ENCODE measurements at places on chromosomes 12 and 14. TPM values are rescaled to one million over a fixed set of nuclear protein-coding genes. Genes with fewer than 3 reads are reported as not detected.

FAM181A gene
- polyA plus RNA-seq: not detected

IRAK3 gene
- polyA plus RNA-seq: 2.8 TPM

SHMT2 gene
- polyA plus RNA-seq: 74.1 TPM

AQP6 gene
- 21.9 TPM for polyA plus RNA-seq

AKAP6 gene
- 1.8 TPM for polyA plus RNA-seq

MYF6 gene
- polyA plus RNA-seq: 0.23 TPM

CIROP gene
- not detected for polyA plus RNA-seq

FGD6 gene
- 11.8 TPM for polyA plus RNA-seq

TTC5 gene
- 29.6 TPM for polyA plus RNA-seq

RBP5 gene
- polyA plus RNA-seq: 61.2 TPM

DNA sequence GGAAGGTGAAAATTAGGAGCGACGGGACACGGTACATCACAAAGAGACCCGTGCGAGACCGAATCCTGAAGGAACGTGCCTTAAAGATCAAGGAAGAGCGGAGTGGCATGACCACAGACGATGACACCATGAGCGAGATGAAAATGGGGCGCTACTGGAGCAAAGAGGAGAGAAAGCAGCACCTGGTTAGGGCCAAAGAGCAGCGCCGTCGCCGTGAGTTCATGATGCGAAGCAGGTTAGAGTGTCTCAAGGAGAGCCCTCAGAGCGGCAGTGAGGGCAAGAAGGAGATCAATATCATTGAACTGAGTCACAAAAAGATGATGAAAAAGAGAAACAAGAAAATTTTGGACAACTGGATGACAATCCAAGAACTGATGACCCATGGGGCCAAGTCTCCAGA lies 385.3 kb downstream of the PDZRN4 start:
- no peak for DNase-seq

DNA sequence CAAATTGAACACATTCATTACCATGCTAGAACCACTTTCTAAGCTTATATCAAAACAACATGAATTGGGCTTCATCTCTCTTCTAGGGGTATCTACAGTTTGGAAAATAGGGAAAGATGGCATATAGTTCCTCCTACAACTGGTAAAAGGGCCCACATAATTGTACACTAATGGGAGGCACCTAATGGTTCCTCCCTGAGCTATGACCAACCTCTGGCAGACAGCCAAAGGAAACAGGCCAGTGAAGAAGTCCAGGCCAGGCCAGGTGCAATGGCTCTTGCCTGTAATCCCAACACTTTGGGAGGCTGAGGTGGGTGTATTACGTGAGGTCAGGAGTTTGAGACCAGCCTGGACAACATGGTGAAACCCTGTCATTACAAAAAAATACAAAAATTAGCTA lies 23.2 kb upstream of the APOF start:
- no peak for DNase-seq

DNA sequence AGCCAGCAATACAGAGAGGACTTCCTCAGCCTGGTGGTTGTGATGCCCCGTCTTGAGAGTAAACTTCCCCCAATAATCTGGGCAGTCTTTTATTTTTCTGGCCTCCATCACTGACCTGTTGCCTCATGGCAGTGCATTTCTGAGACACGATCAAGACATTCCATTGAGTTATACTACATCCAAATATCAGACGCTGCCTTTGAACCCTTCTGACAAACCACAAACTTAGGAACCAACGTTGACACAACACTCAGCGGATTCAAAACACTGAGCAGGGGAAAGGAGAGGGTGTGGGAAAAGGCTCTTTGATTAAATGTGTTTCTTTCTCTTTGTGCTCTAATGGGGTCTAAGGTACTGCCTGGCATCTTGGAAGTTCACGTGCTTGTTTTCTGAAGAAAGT lies 100.7 kb upstream of the TBX5 start:
- no peak for DNase-seq

DNA sequence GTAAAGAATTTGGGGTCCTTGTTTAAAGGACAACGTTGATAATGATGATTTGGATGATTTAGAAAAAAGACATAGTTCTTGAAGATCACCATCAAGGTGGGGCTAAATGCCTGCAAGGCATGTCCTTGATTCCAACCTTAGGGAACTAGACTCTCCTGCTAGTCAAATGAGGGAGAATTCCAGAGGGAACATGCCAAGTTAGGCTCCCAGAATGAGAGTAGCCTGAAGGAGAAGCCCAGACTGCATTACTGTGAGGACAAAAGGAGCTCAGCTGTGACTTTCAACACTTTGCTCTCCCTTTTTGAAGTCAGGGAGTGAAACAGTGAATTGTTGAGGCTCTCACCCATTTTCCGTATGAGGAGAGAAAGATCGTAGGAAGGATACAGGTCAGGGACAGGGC lies 95.2 kb upstream of the TBX3 start:
- no peak for DNase-seq

GRCh38 chr12:122087431-122088178 lies 9.0 kb downstream of the MLXIP start:
- no peak for DNase-seq

DNA sequence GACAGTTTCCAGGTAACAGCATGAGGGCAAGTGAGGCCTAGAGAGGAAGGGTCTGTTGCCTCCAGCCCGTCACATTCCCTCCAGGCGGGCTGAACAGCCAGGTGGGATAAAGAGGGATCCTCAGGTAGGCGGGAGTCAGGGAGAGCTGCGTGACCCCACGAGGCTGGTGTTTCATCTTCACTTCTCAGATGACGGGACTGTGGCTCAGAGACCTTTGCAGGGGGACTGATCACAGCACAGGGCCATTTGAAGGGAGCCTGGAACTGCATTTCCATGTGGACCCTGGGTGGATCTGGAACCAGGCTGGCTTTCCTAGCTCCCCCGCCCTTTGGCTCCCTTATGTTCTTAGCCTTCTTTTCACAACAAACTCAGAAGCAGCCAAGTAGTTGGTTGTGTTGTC lies 37.4 kb downstream of the SH2B3 start:
- no peak for DNase-seq

DNA sequence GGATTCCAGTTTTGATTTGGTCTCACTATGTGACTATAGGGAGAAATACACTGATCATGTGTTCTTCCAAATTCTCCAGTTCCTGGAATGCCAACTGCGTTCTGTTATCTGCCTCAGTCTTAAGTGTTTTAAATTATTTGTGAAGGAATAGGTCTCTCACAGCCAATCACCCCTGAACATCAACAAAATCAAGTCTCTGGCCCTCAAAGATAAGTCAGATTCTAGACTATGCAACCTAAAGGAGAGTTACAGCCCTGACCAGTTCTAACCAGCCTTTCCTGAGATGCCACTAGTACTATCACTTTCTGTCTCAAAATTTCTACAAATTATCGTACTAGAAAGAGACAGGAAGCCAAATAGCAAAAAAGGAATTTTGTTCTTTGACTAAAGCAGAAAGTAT lies 22.3 kb downstream of the ZFC3H1 start:
- no peak for DNase-seq

DNA sequence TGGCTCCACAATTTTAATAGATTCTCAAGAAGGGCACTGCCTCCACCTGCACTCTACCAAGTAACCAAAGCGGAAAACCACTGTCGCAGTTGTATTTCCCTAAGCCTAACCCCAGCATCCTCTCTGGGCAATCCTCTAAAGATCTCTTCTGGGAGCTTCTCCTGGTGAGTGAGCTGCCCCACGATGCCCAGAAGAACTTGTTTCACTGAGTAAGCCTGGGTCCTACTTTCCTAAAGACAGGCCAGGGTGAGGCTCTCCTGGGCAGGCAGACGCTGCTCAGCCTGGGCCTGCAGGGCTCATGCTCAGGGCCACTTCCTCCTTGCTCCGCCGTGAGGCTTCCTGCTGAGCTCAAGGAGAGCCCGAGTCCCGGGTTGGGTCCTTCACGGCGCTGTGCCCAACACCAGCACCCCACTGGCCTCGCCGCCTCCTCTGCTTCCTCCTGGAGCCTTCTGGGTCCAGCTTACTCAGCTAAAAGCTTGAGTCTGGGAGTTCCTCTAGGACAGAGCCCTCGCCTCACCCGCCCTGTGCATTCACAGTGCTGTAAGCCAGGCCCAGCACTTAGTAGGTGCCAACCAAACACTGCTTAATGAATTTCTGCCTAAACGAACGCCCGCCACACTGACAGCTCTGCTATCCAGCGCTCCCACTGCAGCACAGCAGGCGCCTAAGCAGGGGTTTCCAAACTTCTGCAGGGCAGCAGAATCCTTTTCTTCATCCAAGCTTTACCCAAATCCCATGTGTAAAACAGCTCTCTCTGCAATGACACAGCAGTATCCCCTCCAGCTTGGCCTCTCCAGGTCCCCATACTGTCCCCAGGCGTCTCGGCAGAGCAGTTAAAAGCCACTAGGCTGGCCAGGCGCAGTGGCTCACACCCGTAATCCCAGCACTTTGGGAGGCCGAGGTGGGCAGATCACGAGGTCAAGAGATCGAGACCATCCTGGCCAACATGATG lies 5.7 kb downstream of the RAB35 start:
- DNase-seq: no peak

DNA sequence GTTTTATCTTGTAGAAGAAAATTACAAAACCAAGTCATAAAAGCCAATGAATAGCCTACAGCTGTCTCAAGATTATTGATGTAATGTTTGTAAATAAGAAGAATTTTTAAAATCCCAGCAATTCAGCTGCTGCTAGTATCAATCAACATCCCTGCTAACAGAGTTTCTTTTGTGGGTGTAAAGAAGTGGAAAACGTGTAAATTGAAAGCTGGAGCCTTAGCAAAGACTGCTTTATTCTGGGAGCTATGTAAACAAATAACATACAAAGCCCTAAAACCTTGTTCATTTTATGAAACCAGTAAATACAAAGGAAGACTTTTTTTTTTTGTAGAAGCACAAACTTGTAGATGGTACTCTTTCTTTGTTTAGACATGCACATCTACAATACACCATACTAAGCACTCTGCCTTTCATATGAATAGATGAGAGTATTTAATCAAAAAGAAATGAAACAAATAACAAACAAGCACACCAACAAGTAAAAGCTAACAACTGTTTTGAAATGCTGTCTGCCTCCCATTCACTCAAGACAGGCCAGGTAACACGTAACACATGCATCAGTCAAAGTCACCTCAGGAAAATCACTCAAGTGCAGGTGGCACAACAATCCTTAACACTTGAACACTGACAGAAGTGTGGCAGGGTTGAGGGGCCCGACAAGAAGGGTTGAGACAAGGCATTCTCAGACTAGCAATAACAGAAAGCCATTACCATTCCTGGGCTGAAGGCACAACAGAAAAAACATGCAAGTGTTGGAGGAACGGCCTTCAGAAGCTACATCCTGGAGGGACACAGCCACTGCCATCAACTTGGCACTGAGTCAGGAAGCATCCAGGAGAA lies 1364.0 kb upstream of the SEL1L start:
- DNase-seq: no peak

DNA sequence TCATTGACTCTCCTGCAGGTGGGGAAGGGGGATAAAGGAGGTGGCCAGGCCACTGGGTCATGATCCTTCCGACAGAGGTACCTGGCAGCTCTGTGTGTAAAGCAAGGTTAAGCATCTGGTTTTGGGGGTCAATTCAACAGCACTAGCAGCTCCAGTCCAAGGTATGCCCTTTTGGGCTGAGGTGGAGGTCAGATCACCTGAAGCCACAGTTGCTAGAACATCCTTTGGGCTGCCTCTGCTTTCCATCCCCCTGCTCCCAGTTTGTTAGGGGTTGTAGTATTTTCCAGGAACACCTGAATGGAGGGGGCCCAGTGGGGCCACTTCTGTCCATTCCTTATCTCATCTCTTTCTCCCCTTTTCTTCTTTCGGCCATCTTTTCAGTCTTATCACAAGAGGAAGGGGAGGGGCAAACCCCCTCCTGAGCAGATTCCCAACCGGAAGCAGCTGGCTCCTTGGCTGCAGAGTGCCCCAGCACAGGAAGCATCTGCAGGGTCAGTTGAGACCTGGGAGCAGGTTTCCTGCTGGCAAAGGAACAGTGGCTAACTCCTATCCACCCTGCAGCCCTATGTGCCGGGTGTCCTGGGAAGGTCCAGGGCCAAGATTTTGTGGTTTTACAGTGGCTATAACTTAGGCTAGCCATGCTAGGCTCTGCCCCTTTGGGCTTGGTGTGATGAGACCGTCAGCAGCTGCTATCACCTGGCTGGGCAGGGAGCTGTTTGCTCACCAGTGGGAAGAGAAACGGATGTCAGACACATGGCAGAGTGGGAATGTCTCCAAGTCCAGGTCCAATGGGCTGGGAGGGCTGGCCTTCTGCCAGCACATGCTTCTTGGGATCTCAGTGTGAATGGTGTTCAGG lies 40.2 kb downstream of the SH2B3 start:
- DNase-seq: no peak

DNA sequence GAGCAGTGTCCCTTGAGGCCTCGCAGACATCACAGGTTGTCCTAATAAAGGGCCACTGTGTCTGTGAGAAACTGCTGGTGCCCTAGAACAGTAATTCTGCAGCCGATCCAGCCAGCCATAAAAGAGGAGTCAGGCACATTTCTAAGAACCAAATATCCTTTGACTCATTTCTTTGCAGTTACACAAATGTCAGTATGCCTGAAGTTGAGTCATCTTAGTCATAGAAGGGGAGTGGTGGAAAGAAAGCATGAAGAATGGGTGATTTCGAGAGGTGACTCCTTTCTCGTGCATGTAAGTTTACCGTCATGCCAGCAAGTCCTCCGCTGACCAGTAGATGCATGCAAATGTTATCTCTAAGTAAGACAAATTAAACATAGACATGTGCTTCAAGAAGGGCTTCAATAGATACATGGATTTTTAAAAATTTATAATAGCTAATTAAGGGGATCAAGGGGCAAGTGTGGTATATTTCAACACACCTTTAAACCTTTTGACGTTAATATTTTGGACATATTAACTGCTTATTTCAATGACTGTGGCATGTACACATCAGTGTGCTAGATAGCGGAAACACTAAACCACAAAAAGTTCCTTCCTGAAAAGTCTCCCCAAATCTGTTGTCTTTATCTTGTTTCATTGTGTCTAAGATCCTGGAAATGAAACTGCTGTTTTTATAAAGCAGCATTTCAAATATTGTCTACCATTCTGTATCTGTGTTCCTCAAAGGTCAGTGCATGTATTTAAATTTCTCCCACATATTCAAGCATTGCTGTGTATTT lies 497.4 kb downstream of the NPAS3 start:
- DNase-seq: no peak

DNA sequence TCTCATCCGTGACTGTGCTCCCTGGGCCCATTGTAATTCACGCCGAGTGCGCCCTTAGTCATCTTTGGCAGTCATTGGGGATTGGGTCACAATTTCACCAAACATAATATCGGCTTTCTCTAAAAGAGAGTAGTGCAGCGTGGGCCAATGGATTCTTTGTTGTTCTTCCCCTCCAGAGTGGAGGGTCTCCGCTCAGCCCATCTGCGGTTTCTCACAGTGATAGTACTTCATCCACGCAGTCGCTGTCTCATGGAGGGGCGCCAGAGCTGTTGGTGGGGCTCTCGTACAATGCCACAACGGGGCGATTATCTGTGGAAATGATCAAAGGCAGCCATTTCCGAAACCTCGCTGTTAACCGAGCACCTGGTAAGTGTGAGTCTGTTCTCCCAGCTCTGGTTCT lies 321.8 kb downstream of the SNAPC1 start:
- DNase-seq: no peak

GRCh38 chr12:90045559-90045958 lies 336.9 kb upstream of the ATP2B1 start:
- no peak for DNase-seq
